ENCODE measurements at places on chromosomes 3 and 15.

- DNase-seq = no peak
Measured at GRCh38 chr3:87397211-87397610, 120.8 kb upstream of the POU1F1 start.

DNA sequence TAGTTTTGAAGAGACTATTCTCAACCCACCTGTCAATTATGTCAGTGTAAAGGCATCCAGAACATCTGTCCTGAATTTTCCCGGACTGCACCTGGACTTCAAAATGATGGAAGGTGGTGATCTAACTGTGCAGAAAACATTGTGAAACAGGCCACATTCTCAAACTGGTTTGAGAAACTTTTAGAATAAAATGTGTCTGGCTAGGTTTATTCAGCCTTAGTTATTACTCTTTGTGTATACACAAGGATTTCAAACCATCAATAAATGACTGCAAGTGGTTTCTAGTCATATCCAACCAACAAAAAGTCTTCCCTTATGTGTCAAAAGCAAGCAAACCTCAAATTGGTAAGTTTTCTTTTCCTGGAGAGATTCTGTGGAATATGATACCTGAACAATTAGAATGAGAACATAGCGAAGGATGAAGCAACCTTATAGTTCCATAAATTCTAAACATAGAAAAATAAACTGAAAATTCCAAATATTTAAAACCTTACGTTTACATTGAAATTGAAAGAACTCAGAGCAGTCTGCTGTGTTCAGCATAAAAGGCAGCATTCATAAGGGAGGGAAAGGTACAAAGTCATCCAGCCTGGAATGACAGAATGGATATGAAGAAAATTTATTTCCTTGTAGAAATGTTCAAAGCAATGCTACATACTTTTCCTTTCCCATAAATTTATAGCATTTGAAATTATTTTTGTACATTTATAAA lies 306.6 kb upstream of the TGFBR2 start:
- DNase-seq = no peak

- DNase-seq = peak; percentile 34
Measured at GRCh38 chr15:51726302-51727073, 11.0 kb downstream of the LYSMD2 start.

DNA sequence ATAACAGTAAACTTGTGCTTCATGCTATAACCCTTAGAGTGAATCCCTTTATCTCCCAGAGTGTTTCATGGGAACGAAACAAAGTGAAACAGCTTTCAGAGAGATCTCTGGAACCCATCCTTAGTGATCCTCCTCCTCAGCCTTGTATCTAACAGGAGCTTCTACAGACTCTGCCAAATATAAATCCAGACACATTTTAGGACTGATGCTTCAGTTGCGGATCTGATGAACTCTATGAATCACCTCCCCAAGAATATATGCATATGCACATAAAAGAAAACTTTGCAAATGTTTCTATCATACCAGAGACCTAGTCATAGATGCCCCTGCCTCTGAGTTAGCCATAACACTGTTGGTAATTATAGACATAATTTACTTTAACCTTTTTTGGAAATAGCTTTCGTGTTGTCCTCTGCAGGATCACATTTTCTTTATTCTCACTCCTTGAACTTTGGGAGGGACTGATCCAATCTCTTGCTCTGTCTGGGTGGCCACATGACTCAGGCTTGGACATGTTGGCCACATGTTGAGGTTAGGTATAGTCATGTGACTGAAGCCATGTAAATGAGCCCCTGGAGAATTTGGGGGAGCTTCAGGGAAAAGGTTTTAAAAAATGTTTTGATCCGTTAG lies 306.4 kb upstream of the CNTN3 start:
- DNase-seq = no peak

- no peak for DNase-seq
Measured at GRCh38 chr3:150697646-150698045, 6.1 kb downstream of the ERICH6 start.

DNA sequence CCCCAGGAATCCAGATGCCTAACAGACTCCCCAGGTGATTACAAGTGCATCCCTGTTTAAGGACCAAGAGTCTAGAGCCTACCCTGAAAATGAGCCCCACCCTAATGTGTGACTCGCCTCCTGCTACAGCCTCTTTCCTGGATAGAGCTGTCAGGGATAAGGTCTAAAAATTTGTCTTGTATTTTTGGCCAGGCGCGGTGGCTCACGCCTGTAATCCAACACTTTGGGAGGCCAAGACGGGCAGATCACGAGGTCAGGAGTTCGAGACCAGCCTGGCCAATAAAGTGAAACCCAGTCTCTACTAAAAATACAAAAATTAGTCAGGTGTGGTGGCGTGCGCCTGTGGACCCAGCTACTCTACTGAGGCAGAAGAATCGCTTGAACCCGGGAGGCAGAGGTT lies 11.2 kb downstream of the TMC3 start:
- DNase-seq = no peak

GRCh38 chr15:72229076-72229946 lies 1.7 kb downstream of the PKM start:
- DNase-seq = no peak

- DNase-seq = no peak
Measured at GRCh38 chr15:45469441-45469840, 53.1 kb downstream of the SLC30A4 start.

DNA sequence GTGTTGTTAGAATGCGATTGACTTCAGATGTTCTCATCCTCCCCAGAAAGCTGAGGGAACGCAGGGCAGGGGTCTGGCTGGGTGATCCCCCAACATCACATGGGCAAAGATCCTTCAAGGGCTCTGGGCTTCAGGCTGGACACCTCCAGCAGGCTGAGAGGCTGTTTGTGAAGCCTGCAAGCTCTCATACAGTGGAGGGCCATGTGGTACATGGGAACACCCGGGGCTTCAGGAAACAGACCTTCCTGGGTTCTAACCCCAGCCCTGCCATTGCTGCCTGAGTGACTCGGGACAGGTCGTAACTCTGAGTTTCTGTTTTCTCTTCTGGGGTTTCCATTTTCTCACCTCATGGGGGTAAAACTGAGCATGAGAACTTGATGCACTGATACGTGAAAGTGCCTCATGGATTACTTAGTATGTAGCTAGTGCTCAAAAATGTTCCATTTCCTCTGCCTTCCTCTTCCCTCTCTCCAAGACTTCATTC lies 81.2 kb downstream of the TLE3 start:
- DNase-seq = no peak

- peak; percentile 27 for DNase-seq
Measured at GRCh38 chr15:73265536-73266153, 103.1 kb downstream of the HCN4 start.

DNA sequence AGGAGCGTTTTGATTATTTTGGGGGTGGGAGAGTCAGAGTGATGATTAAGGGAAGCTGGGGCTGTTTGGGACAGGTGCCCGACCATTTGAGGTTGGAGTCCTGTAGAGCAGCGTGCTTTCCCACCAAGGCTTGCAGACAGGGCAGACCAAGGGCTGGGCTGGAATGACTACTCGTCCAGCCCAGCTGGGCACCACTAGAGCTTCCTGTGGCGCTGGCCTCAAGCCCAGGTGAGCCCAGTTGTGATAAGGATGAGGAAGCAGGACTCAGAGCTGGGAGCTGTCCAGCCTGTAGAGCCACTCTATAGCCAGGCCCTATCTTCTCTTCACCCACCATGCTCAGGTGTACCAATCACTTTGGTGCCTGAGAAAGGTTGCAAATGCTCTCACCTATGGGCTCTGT lies 75.8 kb upstream of the ACAN start:
- no peak for DNase-seq

DNA sequence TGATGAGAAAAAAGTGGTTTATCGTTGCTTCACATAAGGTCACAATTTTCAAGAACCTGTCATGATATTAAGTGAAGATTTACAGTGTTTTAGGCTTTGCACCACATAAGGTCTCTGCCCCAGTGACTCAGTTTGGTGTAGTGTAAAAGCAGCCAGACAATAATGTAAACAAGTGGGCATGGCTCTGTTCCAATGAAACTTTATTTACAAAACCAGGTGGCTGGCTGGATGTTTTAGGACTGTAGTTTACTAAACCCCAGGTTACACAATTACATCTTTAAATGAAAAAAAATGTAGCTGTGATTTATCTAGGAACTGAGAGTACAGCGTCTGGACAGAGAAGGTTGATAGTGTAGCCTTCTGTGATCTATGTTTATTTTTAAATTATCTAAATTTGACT lies 9.7 kb upstream of the FBXL22 start:
- DNase-seq = no peak

GRCh38 chr3:53354945-53355498 lies 7.7 kb upstream of the DCP1A start:
- no peak for DNase-seq

DNA sequence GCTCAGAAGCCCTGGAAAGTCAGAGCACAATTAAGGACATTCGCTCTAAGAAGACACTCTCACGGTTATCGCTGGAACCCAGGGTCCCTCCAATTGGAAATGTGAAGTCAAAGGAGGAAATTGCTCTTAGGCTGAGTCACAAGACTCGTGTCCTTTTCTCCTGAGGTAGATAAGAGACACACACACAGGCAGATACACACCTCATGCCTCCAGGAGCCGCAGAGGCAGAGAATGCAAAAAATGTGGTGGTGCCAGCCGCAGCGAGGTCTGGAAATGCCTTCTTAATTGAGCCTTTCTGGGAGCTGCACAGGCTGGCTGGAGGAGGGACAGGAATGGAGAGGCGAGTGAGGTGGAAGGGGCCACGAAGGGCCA lies 189.3 kb downstream of the OPA1 start:
- DNase-seq = no peak

- DNase-seq = no peak
Measured at GRCh38 chr3:107973152-107973551, 117.7 kb downstream of the CD47 start.
